DMS53 (cell line): ENCODE measurements at places on chromosomes 12 and 14.

GRCh38 chr12:56591961-56592360 lies 38.2 kb downstream of the BAZ2A start:
- DNase-seq, result no peak

- no peak for DNase-seq
Measured at GRCh38 chr12:124853781-124854636, 9.7 kb downstream of the SCARB1 start.

- DNase-seq, result no peak
Measured at GRCh38 chr12:23096321-23096720, 471.4 kb downstream of the ETNK1 start.

GRCh38 chr12:30692470-30692869 lies 3.2 kb downstream of the IPO8 start:
- DNase-seq, result peak; percentile 84

GRCh38 chr12:70260646-70261045 lies 17.4 kb downstream of the CNOT2 start:
- DNase-seq, result peak; percentile 37

GRCh38 chr12:124227951-124228711 lies 66.8 kb upstream of the RFLNA start:
- DNase-seq, result no peak

- peak; percentile 99 for DNase-seq
Measured at GRCh38 chr12:12999959-13000615, at the start of gene HEBP1. Gene HEBP1 (minus strand): TSS chr12:13000265. CDS start chr12:13000114, 151 bp downstream.

- DNase-seq, result no peak
Measured at GRCh38 chr12:32155041-32155440, 48.4 kb downstream of the BICD1 start.

DNA sequence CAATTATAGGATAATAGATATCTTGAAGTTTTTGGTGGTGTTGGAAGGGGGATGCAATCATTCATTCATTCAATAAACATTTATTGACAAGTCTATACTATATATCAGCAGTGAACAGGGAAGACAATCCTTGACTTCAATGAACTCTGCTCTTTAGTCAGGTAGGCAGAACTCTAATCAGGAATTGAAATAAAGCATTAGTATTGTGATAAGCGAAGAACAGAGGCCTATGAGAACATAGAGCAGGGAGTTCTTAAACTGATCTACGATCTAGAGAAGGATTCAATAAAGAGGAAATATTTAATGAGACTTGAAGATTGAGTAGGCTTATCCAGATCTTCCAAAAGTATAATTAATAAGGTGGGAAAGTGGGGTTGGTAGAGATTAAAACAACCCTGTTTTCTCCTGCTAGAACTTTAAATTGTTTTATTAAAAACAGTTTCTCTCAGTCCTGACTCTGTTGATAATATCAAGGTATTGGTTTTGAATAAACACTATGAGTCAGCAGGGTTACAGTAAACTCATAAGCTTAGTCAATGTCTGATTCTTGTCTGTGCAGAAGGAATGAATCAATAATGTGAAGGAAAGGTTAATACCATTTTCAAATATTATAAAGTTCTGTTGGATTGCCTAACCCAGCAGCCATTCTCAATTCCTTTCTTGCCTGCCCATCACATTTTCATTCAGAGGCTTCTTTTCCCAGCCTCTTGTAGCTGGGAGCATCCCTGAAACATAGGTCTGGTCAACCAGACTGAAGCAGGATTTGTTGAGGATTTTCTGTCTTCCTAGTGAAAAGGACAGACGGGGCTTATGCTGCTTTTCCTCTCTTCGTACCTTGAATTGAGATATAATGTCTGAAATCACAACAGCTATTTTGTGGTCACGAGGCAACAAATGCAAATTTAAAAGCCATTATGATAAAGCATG lies 38.9 kb upstream of the KTN1 start:
- DNase-seq, result peak; percentile 8

- peak; percentile 23 for DNase-seq
Measured at GRCh38 chr12:75721796-75722195, 210.4 kb upstream of the KRR1 start.

- no peak for DNase-seq
Measured at GRCh38 chr12:111488271-111488670, 82.5 kb downstream of the SH2B3 start.

DNA sequence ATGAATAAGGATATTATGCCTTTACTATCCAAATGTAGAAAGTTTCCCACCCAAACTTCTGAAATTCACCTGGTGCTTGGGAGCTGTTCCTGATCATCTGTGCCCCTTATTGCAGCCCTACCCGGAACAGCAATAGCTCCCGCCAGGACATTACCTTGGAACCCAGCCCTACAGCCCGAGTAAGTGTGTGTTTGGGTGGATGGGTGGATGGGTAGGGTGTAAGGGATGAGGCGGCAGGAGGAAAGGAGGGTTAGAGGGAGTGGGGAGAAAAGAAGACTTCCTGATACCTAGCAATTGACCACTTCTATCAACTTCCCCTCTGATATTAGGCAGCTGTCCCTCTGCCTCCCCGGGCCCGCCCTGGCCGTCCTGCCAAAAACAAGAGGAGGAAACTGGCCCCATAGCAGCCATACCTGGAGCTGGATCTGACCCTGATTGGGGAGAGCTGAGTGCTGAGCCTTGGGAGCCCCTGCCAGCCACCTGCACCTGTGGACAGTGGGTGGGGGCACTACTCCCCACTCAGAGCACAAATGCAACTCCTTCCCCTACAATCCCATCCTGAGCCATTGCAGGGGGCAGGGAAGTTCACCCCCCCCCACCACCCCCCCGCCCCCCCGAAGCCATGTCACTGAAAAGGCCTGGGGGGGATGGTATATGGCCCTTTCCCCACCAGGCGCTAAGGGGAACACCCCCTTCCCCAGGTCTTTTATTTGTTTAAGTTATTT lies 6.4 kb downstream of the MBD6 start:
- DNase-seq, result no peak

- DNase-seq, result no peak
Measured at GRCh38 chr14:50717811-50718210, 49.7 kb upstream of the SAV1 start.

GRCh38 chr12:87828382-87828973 lies 200.7 kb downstream of the C12orf50 start:
- no peak for DNase-seq

GRCh38 chr12:58455136-58455535 lies 465.2 kb downstream of the LRIG3 start:
- no peak for DNase-seq

- no peak for DNase-seq
Measured at GRCh38 chr12:121849665-121850064, 9.0 kb downstream of the HPD start.
